CD8-positive, alpha-beta memory T cell (primary cell): ENCODE measurements at places on chromosomes 12 and 14. TPM values are rescaled to one million over a fixed set of nuclear protein-coding genes. Genes with fewer than 3 reads are reported as not detected.
A peak's percentile ranks its signal among the peaks of the same experiment; 100 is the strongest.

GRCh38 chr14:34536951-34537676 lies 2.4 kb downstream of the EAPP start:
- H3K36me3 ChIP-seq = peaks cover 17% of the 10 kb centered on the region
- H3K4me1 ChIP-seq = peaks cover 26% of the 10 kb centered on the region
- H3K27me3 ChIP-seq = no peaks in the 10 kb centered on the region
- no peak for DNase-seq
- H3K4me3 ChIP-seq = no peak overlapping the region

- peak overlapping the region; percentile 32 for H3K27ac ChIP-seq
- H3K4me1 ChIP-seq = peaks cover 49% of the 10 kb centered on the region
- no peak for DNase-seq
- peak overlapping the region; percentile 85 for H3K4me3 ChIP-seq
Observed at GRCh38 chr14:49895480-49895879, 2.6 kb downstream of the ARF6 start.

Gene TSPAN9
- total RNA-seq = 0.33 TPM

GRCh38 chr14:63853831-63854293 lies 1.1 kb downstream of the SYNE2 start:
- peak; percentile 38 for DNase-seq
- peaks cover 49% of the 10 kb centered on the region for H3K4me1 ChIP-seq
- H3K4me3 ChIP-seq = peak overlapping the region; percentile 82
- H3K27me3 ChIP-seq = no peaks in the 10 kb centered on the region

DNA sequence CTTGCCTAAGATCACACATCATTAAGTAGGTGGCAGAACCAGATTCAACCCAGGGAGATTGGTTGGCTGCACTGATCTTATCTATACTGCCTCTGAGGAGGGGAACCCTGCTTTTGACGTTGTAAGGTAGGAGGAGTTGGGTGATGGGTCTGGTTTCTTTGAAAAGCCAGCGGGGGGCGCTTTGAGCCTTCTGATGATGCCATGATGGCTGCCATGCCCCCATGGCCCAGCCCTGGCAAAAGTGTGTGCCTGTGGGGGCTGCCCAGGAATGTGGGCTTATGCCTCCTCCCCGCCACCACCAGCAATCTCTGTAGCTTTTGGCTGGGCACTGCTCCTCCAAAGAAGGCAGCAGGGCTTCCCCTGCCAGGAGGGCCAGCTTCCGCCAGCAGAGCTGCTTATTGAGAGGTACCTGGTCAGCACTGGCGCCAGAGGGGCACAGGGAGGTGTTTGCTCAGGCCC lies 224.3 kb downstream of the SLC41A2 start:
- DNase-seq = peak; percentile 11
- peaks cover 43% of the 10 kb centered on the region for H3K4me1 ChIP-seq
- peaks cover 6% of the 10 kb centered on the region for H3K36me3 ChIP-seq
- H3K27ac ChIP-seq = no peak overlapping the region
- no peak overlapping the region for H3K4me3 ChIP-seq
- H3K27me3 ChIP-seq = no peaks in the 10 kb centered on the region

DNA sequence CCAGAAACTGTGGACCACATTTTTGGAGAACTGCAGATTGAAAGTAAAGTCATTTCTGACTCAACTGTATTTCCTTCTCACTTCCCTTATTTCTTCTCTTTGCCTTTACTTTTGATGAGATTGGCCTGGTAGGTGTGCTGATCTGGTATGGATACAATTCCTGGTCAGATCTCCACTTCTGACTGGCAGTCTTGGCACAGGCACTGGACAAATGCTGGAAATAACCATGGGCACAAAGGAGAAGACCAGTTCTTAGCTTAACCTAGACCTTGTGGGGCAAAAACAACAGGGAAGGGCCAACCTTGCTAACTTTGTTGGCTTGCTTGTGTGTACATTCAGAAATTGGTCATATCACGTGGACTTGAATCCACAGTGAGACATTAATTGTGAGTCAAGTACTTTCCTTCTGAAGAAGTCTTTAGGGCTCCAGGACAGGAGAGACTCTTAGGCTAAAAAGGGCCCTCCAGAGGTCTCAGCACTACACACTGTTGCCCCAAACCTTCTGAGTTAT lies 75.0 kb downstream of the DIP2B start:
- no peaks in the 10 kb centered on the region for H3K27me3 ChIP-seq
- DNase-seq = no peak
- H3K4me1 ChIP-seq = no peaks in the 10 kb centered on the region
- no peak overlapping the region for H3K4me3 ChIP-seq
- no peaks in the 10 kb centered on the region for H3K36me3 ChIP-seq
